ENCODE measurements at places on chromosomes 1 and 21.

DNA sequence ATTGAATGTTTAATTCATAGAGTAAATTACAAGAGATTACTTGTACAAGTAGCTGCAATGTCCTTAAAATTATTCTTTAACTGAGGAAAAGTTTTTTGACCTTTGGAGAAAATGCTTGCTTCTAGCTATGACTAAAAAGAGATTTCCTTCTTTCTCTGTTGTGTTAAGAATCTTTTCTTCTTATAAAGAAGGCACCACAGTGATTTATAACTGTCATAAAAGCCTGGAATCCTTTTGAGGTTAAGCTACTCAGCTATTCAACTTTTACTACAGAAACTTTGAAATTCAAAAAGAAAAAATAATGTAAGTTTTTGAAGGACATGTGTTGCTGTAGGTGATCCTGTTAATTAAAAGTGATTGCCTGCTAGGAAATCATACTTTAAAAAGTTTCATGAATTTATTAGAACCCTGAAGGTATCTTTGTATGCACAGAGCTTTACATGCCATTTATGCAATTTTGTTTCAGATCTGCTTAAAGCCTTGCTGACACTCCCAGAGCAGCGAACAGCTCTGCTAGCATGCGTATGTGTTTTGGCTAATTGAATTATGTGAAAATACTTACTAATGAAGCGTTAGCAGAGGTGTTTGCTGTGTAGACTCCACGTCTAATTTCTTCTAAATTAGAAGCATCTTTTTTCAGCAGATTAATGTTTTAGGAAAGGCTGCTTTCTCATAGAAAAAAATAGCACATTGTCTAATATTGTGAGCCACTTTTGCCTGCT, 94.7 kb upstream of the SMYD2 start:
- no peak for DNase-seq

- peak; percentile 40 for DNase-seq
Observed at GRCh38 chr1:1678581-1679380, 13.8 kb downstream of the SLC35E2B start.

DNA sequence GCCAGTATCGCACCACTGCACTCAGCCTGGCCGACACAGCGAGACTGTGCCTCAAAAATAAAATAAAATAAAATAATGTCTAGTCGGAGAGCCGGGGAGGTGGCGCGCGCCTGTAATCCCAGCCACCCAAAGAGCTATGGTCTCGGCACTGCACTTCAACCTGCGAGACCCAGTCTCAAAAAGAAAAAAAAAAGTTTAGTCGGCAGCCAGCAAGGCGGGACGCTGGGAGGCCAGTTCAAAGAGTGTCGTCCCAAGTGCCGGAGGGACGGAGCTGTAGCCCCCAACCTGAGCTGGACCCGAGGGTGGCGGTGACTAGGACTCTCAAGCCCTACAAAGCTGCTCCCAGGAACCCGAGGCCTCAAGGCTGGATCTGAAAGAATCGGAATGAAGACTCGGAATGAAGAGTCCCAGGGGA, 632 bp upstream of the FALEC start:
- no peak for DNase-seq

DNA sequence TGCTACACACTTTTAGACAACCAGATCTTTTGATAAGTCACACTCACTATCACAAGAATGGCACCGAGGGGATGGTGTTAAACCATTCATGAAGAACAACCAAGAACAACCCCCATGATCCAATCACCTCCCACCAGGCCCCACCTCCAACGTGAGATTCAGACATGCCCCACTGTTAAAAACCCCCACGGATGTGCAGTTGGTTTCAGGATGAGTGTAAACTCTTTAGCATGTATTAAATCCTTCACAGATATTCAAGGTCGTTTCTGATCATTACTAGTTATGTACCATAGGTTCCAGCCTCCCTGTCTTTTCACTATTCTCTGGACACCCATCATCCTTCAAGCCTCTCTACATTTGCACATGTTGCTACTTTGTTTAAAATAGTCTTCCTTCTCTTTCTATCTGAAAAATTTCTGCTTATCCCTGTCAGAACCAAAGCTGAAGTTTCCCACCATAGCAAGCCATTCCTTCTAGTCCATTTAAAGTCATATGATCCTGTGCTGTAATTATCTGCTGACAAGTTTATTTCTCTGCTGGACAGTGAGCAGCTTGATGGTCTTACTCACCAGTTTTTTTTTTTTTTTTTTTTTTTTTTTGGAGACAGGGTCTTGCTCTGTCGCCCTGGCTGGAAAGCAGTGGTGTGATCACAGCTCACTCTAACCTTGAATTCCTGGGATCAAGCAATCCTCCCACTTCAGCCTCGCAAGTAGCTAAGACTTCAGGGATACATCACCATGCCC, 36.8 kb downstream of the MAP10 start:
- no peak for DNase-seq

DNA sequence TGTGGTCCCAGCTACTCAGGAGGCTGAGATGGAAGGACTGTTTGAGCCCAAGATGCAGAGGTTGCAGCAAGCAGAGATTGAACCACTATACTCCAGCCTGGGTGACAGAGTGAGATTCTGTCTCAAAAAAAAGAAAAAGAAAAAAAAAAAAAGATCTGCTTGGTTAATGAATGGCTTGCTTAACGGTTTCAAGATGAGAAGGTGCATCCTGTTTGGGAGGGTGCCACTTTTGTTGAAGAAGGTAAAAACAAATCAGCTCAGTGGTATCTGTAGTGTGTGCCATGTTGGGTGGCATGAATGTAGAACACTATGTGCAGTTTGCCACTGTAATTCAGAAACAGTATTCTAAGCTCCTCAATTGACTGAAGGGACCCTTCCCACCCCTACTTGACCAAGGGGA, 94.9 kb upstream of the ETV3 start:
- no peak for DNase-seq

DNA sequence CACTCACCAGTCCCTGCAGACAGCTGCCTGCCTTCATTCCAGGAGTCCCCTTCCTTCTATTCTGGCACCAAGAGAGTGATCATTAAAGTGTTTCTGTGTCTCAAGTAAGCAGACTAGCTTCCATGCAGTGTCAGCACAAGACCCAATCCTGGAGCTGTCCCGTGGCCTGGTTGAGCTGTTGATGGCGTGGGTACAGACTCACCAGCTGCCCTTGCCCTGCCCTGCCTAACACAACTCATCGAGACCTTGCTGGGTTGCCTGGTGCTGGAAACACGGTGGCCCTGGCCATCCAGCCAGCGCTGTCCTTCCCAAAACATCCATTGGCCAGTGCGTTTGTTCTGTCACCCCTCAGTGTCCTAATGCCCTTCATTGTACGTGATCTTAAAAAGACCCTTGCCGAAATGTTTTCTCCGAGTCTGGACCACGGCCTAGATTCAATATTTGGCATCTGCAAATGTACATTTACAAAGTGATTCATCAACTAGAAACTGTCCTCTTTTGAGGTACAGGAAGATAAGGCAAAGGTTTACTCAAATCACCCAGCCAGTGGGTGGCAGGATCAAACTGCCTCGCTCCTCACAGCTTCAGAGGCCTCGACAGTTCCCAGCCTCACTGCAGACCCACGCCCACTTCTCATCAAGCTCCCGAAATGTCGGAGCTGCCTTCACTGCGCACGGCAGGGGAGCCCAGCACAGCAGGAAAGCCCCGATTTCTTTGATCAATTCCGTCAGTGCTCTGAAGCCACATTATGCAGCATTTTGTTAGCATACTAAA, 494.2 kb downstream of the KIF26B start:
- no peak for DNase-seq

DNA sequence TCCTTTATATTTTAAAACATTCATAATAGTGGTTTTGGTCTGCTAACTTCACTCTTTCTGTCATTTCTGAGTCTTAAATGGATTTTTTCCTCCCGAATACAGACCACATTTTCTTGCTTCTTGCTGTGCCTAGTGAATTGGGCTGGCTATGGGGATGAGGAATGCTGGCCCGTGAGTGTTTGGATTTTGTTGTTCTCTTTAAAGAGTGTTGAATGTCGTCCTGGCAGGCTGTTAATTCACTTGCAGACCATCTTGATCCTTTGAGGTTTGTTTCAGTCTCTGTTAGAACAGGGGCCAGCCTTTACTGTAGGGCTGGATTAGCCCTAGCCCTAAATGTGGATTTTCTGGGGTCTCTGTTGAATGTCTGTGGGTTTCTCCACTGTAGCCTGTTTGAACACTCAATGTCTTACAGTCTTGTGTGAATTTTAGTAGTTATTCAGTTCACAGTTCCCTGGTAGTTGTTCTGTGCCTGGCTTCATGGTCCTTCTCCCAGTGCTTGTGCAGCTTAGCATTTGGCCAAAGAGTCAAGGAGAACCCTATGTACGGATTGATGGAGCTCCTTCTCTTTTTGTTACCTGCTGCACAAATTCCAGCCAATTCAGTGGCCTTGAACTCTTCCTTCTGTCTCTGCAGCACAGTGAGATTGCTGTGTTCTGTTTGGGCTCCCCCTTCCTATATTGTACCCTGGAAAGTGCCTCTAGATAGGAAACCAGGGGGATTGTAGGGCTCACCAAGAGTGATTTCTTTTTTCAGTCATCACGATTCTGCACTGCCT, 95.7 kb downstream of the DYRK1A start:
- DNase-seq: no peak

DNA sequence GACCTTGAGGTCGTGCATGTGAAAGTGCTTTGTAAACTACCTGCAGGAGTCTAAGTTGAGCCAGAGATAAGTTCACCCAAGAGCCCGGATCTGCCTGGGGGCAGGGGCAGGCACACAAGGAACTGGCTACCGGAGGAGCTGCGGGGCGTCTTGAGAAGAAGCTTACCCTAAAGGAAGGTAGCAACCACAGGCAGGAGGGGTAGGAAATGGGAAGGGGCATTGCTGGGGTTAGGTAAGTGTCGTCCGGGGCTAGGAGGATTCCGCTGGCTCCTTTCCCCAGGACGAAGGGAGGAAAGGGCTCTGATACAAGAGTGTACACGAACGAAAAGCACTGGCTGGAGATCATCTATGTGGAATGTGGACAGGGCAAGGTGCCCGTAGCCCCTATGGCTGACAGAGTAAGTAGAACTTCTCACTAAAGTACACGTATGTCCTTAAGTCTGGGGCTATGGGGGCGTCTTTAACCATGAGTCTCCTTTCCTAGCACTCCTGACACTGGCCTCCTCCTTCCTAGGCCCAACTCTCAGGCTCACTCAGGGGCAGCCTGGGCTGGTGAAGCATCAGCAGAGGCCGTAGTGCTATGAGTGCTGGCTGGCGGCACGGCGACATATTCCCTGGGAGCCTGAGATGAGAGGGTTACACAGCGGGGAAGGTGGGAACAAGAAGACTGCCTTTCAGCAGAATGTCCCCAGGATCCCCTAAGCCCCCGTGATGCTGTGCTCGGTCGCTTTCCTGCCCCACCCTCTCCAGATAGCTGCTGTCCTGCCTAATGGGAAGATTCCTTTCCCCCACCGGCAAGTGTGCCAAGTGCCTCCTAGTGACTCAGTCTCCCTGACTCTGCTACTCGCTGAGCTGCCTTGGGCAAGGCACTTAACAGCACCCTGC, 9.1 kb upstream of the GALNT2 start:
- no peak for DNase-seq

GRCh38 chr1:88029899-88030298, 654.2 kb upstream of the PKN2 start:
- no peak for DNase-seq

DNA sequence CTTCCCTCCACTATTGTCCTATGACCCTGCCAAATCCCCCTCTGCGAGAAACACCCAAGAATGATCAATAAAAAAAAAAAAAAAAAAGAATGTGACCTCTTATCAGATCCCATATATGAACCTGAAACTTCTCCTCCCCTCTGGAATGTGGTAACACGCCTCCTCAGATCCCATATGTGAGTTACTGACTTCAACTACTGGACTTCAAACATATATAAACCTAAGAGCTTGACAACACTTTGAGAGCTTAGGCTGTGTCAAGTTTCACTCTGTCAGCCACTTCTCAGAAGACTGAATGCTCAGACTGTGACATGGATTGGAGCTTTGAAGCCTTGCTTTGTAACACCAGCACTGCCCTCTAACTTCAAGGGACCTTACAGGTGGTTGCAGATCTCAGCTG, 148.4 kb downstream of the COP1 start:
- DNase-seq: no peak

DNA sequence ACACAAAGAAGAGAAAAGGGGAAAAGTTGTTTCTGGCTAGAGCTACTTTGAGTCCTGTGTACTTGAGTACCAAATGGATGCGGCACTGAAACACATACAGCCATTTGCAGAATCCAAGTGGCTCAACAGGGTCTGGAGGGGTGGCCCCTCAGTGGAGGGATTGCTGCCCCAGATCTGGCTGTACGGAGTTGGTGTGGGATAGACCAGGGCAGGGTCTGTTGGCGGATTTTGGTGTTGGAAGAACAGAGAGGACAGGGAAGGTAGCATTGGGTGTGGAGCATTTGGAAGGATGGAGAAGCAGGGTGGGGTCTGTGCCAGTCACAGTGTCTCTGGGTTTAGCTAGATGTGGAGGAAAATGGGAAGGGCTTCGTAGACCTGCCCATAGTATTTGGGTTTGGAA, 220.5 kb downstream of the CAMTA1 start:
- no peak for DNase-seq

DNA sequence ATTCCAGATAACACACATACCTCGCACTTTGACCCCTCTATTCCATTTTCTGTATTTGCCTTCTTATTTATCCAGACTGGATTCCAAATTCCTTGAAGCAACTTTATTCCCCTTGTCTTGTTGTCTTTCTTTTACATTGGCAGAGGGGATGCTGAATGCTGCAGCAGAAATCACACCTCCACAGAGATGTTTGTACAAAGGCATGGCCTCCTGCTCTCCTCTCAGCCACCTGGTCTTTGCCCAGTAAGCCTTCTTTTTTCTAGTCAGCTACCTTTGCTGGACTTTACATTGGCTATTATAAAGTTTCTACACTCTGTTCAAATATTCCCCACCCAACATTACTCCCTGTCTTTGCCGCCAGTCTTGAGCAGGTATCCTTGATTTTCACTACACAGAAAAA, 75.1 kb downstream of the LAMC1 start:
- no peak for DNase-seq

All from CD4-positive, alpha-beta T cell treated with Interleukin-4 for 4 hours (primary cell).